Stimulated activated CD8-positive, alpha-beta memory T cell treated with anti-CD3 and anti-CD28 coated beads, Interleukin-7, amount 100 ng/mL, for 1 hour (primary cell): ENCODE measurements at places on chromosomes 4 and X.

DNA sequence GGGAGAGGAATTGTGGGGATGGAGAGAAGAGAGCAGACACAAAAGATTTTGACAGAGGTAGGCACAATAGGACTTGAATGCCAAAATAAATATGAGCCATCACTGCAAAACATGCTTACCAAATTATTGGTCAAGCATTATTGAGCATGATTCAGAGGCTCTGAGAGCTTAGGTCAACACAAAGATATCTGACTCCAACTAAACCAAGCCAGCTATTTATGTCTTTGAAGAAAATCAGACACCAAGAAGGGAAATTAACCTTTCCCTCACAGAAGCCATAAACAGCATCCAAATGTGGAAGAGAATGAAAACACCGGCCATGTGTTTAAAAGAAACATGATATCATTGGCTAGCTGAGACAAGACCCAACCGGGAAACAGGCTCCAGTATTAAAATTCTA lies 323.2 kb downstream of the RAB28 start:
- DNase-seq: no peak

DNA sequence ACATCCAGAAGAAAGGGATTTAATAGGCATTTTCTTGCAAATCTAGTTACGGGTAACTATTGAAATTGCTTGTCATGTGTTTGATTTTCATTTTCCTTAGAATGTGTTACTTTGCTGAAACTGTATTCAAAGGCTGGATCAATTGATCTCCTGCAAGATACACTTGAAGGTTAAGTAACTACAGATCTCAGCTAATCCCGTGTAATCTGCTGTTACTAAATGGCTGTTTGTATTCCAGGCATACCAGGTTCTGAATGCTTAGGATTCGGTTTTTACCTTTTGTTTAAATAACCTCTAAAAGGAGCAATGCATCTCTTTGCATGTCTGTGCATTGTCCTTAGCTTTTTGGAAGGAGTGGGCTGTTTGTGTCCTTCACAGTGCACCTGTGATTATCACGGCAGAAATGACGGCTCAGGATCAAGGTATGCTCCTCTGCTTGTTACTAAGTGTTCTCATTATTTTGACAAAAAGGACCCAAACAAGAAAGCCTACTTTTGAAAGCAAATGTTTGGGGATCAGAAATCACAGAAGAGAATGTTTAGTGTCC lies at the start of gene LRIT3:
Gene LRIT3 (plus strand): TSS at position 212 of the 547 bp plus-strand sequence. CDS start 95 bp downstream, at position 307.
- no peak for DNase-seq

- no peak for DNase-seq
Measured at GRCh38 chrX:11540532-11541377, 125.0 kb downstream of the ARHGAP6 start.

DNA sequence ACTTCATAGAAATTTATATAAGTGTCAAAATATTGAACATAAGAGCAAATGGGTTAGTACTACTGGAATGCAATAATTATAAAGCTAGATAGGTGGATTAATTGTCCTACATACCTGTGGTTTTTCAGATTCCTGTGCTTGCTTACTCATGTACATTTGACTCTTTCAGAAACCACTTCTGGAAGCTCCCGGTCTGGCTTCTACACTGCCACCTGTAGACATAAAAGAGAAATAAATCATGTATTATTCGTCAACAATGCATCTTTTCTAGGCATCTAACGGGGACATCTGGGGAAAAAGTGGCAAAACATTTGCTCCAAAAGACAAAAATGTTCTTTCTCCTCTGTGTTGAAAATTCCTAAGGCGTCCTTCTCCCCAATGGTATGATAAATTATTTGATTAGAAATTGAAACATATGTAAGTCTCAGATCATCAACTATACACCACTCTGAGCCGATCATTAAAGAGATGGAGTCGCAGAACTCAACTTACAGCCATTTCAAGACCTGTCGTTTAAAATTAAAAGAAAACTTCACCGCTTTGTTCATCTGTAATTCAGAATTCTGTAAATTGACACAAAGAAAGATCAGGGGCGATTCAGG lies 648.7 kb upstream of the DIPK2B start:
- DNase-seq: no peak

DNA sequence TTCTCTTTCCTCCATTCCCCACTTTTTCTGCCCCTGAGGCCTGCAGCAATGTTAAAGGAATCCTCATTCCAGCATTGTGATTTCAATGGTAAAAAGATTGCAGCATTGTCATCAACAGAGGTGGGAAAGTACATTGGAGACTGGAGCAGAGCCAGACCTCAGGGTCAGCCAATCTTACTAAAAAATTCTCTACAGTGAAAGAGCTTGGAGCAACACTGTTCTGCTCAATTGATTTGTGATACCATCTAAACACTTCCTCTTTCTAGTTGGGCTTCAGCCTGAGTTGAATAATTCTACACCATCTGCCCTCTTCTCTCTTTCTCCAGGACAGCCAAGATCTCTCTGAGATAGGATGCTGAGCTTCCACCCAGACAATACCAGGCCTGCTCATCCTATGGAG lies 176.5 kb downstream of the AR start:
- no peak for DNase-seq

GRCh38 chr4:164551713-164552040 lies 202.3 kb upstream of the SMIM31 start:
- DNase-seq: no peak

- no peak for DNase-seq
Measured at GRCh38 chrX:4935401-4935800, 1222.0 kb upstream of the PRKX start.

- DNase-seq: no peak
Measured at GRCh38 chr4:4852591-4853362, 6.7 kb upstream of the MSX1 start.

GRCh38 chr4:128600410-128600809 lies 209.1 kb upstream of the JADE1 start:
- no peak for DNase-seq

- no peak for DNase-seq
Measured at GRCh38 chrX:39372115-39372514, 570.9 kb downstream of the MID1IP1 start.

GRCh38 chrX:102979536-102979935 lies 42.5 kb downstream of the RAB40AL start:
- no peak for DNase-seq

DNA sequence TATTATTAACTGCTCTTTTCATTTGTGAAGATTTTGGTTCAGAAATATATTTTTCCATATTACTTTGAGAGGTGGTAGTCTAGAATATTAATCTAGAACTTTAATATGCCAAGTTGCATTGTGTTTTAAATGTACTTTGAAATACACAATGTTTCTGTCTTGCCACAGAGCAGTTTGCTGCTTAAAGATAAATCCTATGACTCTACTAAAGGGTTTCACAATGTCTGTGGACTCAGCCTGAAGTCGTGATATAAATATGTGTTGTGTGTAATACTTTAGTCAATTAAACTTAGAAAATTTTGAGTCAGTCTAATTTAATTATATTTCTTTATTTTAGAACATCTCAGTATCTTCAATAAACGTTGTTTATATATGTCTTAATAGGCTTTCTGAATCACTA lies 1771.7 kb upstream of the PCDH7 start:
- no peak for DNase-seq

- no peak for DNase-seq
Measured at GRCh38 chr4:101103381-101104142, 243.8 kb downstream of the PPP3CA start.

GRCh38 chr4:158945529-158946108 lies 157.3 kb upstream of the RAPGEF2 start:
- DNase-seq: no peak

- DNase-seq: peak; percentile 13
Measured at GRCh38 chrX:118823263-118824172, at the start of gene ZCCHC12. TSS of gene ZCCHC12 (plus strand) at chrX:118823824. CDS start at chrX:118825245, 1,421 bp downstream.

DNA sequence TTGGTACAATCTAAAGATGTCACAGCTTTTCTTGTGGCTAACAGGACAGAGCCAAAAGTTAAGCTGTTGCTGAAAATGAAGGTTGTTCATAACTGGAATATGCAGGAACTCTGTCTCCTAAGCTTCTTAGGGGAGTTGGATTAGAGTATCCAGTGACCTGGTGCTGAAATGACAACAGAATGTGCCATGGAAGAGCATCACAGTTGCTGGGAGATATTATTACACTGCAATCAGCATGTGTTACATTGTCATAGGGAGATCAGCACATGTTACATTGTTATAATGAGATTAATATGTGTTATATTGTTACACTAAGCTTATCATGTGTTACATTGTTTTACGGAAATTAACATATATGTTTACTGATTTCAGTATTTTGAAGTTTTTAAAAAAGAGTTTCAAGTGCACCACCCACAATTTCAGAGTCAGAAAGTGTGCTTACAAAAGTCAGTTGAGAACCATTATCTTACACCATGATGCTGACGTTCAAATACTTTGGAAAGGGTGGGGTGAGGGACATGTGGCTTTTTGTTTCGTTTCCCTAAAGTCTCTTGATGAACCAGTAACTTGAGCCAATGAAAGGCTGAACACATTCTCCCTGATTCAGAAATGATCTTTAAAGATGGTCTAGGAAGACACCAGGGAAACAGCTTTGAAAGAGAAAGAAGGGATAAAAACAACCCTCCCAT lies 113.4 kb downstream of the DRD5 start:
- DNase-seq: no peak

GRCh38 chr4:158008551-158009218 lies 164.1 kb downstream of the GASK1B start:
- no peak for DNase-seq

- no peak for DNase-seq
Measured at GRCh38 chrX:38959736-38960135, 158.5 kb downstream of the MID1IP1 start.

GRCh38 chr4:183552274-183553146 lies 47.7 kb downstream of the ING2 start:
- no peak for DNase-seq

DNA sequence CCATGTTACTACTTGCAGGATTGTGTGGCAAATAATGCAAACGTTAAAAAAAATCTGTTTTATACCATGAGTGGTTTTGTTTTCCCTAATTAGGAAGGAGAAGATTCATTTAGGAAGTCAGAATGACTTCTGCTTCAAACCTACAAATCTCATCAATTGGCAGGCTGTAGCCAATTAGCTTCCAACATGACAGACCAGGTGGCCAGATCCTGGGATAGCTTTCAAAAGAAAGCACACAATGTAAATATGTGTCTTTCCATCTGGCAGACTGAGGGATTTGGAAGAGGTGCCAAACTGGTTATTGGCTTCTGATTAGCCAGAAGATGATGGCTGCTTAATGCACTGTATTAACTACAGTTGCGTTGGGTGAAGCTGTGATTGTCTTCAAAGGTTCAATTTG lies 432.8 kb downstream of the ANKRD50 start:
- no peak for DNase-seq

- no peak for DNase-seq
Measured at GRCh38 chr4:5885733-5886132, 7.2 kb downstream of the CRMP1 start.

DNA sequence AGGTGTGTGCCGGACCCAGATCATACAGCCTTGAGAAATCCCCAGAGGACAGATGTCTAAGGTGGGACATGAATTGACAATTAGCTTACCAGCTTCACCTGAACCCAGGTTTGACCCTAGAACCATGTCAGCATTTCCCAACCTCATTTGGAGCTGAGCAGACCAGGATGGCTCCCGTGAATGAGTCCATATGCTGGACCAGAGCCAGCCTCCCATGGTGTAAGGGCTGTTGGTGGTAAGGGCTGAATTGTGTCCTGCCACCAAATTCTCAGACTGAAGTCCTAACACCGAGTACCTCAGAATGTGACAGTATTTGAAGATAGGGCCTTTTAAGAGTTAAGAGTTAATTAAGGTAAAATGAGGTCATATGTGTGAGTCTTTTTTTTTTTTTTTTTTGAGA lies 88.3 kb downstream of the SLC34A2 start:
- no peak for DNase-seq

DNA sequence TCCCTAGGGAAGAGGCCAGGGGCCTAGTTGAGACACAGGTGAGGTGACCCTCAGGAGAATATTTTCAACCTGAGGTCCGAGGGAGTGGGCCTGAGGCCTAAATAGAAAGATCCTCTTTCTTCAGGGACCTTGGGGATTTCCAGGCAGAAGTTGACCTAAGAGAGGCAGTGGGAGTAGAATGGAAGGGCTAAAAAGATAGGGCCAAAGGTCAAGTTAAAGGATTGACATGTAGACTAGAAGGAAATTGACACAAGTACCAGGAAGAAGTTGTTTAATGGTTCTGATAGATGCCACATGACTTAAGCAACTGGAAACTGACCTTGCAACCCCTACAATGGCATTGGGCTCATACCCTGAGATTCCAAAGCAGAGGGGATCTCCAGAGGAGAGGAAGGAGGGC lies 76.9 kb downstream of the SHROOM3 start:
- DNase-seq: no peak

DNA sequence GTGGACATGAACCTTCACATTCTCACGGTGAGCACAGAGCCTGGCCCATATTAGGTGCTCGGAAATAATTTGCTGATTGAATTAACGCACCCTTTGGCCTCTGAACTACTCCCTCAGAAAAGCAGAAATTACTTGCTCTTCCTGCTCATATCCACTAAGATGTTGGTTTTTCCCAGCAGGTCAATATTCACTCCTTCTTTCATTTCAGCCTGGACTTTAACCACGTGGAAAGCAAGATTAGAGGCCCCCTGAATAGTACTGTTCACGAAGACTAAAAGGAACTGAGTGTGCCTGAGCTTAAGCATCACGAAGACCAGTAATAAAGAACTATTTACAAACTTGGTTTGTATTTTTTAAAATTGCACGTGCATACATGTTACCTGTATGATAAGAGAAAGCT lies 9.9 kb downstream of the MTNR1A start:
- no peak for DNase-seq

DNA sequence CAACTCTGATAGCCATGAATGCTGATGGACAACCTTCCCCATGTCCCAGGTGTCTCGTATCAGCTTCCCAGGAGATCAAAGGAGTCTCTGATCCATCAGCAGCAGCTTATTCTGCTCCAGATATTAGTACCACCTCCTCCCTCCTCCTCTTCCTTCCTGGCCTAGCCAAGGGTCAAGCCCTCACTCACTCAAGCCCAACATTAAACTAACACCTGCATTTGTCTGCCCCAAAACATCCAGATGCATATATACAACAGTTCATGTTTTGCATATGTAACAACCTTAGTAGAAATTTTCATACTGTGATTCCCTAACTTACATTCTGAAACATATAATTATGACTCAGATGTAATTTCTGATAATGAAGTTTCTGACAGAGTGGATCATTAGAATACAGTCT lies 29.9 kb downstream of the BCLAF3 start:
- DNase-seq: no peak

- DNase-seq: no peak
Measured at GRCh38 chr4:87037671-87038334, 103.0 kb downstream of the AFF1 start.

DNA sequence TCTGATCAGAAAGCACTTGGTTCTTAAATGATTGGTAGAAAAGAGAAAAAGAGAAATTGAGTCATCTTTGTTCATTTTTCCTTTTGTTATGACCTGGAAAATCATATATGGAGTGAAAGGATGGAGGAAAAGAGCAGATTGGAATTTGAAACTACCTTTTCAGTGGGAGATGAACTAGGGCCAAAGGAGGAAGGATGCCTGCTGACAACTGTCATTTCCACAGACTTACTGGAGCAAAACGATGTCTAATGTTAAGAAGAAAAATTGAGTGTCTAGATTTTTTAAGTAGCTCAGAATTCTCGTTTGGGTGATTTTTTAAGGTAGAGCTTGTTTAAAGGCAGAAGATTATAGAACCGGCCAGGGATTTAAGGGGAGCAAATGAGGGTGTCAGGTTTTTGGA lies 144.6 kb upstream of the KCNIP4 start:
- DNase-seq: no peak
